ENCODE measurements at places on chromosomes 1 and 21. TPM values are rescaled to one million over a fixed set of nuclear protein-coding genes. Genes with fewer than 3 reads are reported as not detected.

Gene CAPN2
- total RNA-seq: 101 TPM

Gene RIPPLY3
- total RNA-seq: not detected

Gene AGMAT
- not detected for total RNA-seq

Gene AQP10
- total RNA-seq: 4.9 TPM

Gene CDK18
- total RNA-seq: 0.44 TPM

Gene KIF2C
- 173 TPM for total RNA-seq

Gene LEMD1
- total RNA-seq: 0.60 TPM

Gene CFHR4
- not detected for total RNA-seq

Gene CASQ2
- not detected for total RNA-seq

Gene TCEA3
- total RNA-seq: 0.55 TPM

Gene IFI44L
- 0.18 TPM for total RNA-seq

Gene VHLL
- total RNA-seq: not detected

Gene KAZN
- 21.6 TPM for total RNA-seq

Gene ACBD6
- 67.7 TPM for total RNA-seq

Gene ADAMTS5
- not detected for total RNA-seq

Data from K562 (cell line).